ENCODE measurements at places on chromosomes 2 and 18. TPM values are rescaled to one million over a fixed set of nuclear protein-coding genes. Genes with fewer than 3 reads are reported as not detected.
A peak's percentile ranks its signal among the peaks of the same experiment; 100 is the strongest.

- no peak overlapping the region for H3K27ac ChIP-seq
- no peaks in the 10 kb centered on the region for H3K4me1 ChIP-seq
- no peaks in the 10 kb centered on the region for H3K36me3 ChIP-seq
- no peak for DNase-seq
- H3K27me3 ChIP-seq = no peaks in the 10 kb centered on the region
These were observed 68.2 kb downstream of the LRATD1 start for GRCh38 chr2:14700753-14701152.

The DSC2 gene
- 26.2 TPM for total RNA-seq

The POTEJ gene
- total RNA-seq = not detected

GRCh38 chr2:86304416-86304815 is 33.0 kb downstream of the REEP1 start:
- H3K27me3 ChIP-seq = no peaks in the 10 kb centered on the region
- no peaks in the 10 kb centered on the region for H3K36me3 ChIP-seq
- H3K4me1 ChIP-seq = peaks cover 10% of the 10 kb centered on the region
- peak; percentile 32 for DNase-seq

Data from suprapubic skin (tissue), 4 donors.